Memory B cell (primary cell): ENCODE measurements at places on chromosomes 7 and 10.

GRCh38 chr10:48800007-48800675 is 115.5 kb downstream of the WDFY4 start:
- no peak for DNase-seq

DNA sequence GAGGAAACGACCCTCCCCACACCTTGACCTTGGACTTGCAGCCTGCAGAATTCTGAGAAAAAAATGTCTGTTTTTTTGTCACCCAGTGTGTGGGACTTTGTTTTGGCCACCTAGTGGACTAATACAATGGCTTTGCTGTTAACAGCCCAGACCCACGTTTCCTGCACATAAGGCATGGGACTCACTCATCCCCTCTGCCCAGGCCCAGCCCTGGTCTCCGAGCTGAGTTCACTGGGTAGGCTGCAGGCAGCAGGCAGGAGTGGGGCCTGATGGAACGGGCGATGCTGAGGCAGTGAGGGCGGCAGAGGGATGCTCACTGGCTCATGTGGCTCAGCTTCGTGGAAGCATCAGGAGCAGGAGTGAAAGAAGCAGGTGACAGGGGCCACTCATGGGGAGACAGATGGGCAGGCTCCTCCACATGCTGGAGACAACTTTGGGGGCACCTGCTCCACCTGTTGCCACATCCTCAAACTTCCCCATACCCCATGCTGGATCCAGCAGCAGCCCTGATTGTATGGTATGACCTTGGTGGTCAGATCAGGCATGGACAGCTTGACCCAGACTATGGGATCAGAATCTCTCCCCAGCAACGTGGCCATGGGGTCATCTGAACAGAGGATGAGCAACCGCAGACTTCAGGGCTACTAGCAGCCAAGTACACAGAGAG is 65.8 kb upstream of the ANTXRL start:
- DNase-seq, result no peak

- DNase-seq, result no peak
Measured at GRCh38 chr10:60050366-60050765, 144.0 kb upstream of the CCDC6 start.

DNA sequence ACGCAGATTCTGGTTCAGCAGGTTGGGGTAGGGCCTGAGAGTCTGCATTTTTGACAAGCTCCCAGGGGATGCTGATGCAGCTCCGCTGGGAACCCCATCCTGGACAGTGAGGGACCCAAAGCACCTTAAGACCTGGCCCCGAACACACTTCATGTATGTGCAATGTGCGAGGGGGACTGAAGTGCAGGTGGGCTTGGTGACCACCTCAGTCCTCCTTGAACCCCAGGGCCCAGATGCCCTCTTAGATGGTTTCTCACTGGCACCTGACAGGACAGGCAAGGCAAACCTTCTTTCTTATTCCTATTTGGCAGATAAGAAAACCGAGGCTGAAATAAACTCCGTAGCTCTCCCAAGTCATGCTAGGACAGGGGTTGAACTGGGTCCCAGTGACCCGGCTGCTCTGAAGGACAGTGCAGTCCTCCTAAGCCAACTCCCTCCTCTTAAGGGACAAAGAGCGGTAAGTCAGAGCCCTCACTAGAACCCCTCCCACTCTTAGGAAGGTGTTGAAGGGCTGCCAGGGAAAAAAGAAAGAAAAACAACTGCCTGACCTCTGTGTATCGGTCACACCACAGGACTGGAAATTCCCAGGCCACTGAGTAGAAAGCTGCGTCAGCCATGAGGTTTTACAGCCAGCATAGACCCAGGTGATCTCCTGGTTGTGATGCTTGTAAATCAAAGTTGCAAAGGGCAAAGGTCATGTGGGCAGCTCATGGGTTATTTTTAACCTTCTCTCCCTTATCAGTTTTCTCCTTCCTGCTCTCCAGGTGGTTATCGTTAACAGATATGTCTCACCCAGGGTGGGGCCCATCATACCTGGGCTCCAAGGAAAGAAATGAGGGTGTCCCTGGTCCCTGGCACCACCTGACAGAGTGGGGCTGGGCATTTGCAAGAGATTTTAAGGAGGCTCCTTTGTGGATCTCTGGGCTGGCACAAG is 90.9 kb upstream of the SMNDC1 start:
- no peak for DNase-seq

DNA sequence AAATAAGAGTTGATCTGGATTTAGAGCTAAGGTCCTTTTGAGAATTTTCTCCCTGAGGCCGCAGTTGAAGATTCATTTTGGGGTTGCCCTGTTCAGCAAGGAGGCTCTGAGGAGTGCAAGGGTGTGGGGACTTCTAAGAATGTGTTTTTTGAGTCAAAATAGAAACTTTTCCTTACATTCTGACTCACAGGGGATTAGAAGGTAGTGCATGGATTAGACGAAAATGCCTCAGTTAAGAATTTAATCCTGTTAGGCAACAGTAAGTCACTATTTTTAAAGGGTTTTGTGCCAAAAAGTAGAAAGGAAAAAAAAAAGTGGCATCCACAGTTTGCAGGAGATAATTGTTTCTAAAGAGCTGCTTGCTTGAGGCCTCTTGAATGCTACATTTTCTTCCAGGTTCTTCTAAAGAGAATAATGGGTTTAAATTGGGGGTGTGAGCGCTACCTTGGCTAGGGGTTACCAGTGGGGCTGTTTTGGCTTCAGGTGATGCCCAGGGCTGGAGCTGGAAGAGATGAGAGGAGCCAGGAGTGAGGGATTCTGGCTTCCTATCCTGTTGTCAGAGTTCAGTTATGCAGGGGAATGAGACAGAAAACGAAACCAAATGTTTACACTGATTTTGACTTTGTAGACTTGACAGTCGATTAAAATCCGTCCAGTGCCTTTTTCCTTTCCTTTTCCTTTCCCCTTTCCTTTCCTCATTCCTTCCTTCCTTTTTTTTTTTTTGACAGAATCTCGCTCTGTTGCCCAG is 52.9 kb downstream of the BAMBI start:
- DNase-seq, result no peak

GRCh38 chr10:62681211-62681940 is 123.1 kb upstream of the ADO start:
- DNase-seq, result no peak

DNA sequence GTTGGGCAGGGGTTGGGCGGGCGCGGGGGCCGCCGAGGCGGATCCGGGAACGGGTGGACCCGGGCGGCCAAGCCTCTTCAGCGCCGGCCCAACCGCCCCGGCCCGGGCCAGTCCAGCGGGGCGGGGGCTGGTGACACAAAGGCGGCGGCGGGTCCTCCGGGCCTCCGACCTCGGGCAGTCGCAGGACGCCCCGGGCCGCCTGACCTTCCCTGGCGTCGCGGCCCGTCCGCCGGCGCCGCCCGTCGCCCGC is 54.2 kb downstream of the METTL2B start:
- DNase-seq, result no peak

GRCh38 chr10:60797200-60797599 is 18.9 kb downstream of the CDK1 start:
- DNase-seq, result no peak

- DNase-seq, result no peak
Measured at GRCh38 chr10:78785991-78786390, 282.8 kb upstream of the ZMIZ1 start.

DNA sequence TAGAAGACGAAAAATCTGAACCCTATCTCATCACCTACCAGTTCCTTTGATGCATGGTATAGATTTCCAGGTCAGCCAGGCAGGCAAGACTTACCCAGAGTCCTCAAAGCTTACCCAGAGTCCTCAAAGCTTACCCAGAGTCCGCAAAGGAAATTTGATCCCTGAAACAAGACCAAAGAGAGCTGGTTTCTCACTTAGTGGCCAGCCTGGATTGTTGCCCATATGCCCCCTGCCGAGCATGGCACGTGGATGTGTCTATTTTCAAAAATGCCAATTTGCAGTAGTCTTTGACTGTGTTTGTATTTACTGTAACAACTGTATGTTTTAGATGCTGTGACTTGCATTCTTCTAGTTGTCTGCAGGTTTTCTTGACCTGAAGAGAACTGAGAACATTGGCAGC is 120.2 kb upstream of the STARD3NL start:
- DNase-seq, result no peak

- no peak for DNase-seq
Measured at GRCh38 chr7:87226495-87226894, 7.0 kb upstream of the TMEM243 start.

DNA sequence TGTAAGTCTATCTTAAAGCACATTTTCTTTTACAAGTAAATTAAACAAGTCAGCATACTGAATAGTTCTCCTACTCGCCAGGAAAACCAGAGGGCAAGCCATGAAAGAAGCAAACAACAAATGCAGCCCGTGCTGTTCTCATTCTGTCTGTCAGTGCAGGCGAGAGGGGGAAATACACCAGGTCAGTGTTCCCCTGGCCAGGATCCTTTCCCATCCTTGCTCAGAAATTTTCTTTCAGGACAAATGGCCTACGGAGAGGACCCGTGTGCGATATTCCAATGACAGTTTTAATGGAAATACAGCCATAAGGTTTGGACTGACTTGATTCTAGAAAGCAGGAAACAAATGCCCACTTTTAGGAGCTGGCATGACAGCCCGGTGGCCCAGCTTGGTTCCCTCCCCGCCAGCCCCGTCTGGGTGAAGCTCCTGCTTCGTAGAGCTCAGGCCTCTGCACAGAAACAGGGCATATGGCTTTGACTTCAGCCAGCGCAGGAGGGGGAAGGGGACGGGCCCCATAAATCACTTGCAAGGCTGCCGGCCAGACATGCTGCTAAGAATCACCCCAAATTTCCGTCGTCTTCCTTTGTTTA is 67.8 kb downstream of the FRMD4A start:
- no peak for DNase-seq

- no peak for DNase-seq
Measured at GRCh38 chr7:150912427-150912826, 60.1 kb downstream of the AOC1 start.

- DNase-seq, result no peak
Measured at GRCh38 chr7:43112459-43112940, at the start of gene HECW1. Gene HECW1, plus strand, starts transcription at chr7:43112647. Its CDS starts 131,259 bp downstream, at chr7:43243906.

DNA sequence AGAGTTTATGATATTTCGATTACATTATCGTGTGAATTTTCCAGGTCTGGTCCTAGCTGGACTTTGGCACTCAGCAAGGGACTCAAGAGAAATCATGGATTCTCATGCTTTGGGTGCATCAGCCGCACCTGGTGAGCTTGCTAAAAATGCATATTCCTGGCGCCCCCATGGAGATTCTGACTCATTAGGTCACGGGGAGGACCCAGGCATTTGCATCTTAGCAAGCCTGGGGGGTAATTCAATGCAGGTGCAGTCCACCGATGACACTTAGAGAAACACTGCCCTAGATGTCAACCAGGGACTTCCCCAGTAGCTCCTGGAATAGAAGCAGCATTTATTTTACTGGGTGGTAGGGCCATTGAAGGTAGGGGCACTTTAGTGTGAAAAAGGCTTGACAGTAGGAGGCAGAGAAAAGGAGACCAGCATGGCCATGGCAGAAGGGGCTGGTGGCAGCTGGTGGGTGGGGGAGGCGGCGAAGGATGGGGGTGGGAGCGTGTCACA is 29.9 kb upstream of the PDCD4 start:
- DNase-seq, result peak; percentile 51

DNA sequence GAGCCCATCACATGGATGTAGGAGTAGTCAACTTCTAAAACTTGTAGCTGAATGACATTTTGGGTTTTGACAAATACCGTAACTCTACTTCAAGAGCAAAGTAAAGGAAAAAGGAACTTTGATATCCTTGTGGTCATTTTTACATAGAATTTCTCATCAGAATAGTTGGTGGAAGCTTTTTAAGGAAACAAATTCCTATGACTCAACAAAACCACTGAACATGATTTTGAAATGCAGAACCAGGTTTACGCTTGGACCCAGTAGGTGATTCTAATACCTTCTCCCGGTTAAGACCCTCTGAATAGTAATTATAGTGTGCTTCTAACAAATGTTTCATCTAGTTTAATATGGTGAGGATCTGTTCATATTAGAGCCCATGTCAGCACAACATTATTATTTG is 307.8 kb downstream of the GPR37 start:
- no peak for DNase-seq

DNA sequence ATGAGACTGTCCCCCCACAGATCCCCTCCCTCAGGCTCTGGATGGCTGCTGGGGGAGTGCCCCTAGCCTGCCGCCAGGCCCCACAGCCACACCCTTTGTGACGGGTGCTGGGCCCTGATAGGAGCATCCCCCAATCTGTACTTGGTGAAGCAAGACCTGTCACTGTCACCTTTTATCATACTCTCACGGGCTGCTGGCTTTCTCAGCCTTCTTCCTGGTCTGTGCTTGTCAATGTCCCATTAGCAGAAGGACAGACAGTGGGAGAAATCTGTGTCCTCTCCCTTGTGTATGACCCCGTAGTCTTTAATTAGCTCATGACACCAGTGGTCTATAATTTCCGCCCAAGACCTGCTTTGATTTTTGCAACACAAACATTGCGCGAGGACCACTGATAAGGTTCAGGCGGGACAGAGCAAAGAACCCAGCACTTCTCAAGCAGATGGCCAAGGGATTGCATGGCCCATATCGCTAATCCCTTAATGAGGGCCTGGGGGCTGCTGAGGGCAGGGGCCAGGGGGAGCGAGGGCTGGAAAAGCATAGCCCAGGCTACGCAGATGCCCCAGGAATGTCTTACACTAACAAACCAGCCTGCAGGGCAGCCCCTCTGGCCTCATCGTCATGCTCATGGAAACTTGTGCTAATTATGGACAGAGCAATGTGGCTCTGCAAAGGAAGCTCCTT is 127.8 kb downstream of the PTPN20 start:
- DNase-seq, result no peak

GRCh38 chr7:22571766-22572165 is 71.8 kb upstream of the STEAP1B start:
- DNase-seq, result no peak

- DNase-seq, result no peak
Measured at GRCh38 chr10:62036186-62037081, 134.9 kb downstream of the ARID5B start.

DNA sequence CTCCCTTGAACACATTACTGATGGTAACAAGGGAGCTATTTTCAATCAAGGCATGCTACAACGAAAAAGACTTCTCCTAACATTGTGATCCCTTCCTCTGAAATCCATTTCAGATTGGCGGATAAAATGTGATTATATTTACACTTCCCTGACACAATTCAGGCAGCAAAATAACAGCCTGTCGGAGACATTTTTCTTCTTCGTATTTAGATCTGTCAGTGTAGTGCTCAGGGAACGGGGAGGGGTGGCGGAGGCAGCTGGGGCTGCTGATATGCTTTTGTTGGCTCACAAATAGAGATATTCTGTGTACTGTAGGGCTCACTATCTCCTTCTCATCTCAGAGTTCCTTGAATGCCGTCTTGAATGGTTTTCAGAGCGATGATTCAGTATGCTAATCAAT is 1261.7 kb upstream of the AUTS2 start:
- DNase-seq, result no peak

GRCh38 chr10:35294506-35294905 is 41.8 kb upstream of the CCNY start:
- DNase-seq, result no peak

DNA sequence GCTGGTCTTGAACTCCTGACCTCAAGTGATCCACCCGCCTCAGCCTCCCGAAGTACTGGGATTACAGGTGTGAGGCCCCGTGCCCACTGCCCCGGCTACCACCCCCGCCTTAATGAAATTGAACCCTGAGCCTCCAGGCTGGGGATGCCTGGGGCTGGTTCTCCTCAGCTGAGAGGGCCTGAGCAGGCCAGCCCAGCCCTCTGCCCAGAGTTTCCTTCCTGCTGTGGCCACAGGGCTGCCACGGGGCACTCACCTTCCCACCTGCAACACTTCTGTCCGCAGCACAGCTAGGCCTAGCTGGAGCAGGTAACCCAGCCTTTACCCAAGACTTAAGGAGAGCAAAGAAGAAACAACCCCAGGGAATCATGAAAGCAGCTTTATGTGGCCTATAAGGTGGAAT is 78.1 kb upstream of the ANLN start:
- no peak for DNase-seq
